ENCODE measurements at places on chromosomes 2 and 18.
A peak's percentile ranks its signal among the peaks of the same experiment; 100 is the strongest.

- no peak for DNase-seq
These were observed 10.1 kb downstream of the NCKAP1 start for GRCh38 chr2:183028108-183028507.

DNA sequence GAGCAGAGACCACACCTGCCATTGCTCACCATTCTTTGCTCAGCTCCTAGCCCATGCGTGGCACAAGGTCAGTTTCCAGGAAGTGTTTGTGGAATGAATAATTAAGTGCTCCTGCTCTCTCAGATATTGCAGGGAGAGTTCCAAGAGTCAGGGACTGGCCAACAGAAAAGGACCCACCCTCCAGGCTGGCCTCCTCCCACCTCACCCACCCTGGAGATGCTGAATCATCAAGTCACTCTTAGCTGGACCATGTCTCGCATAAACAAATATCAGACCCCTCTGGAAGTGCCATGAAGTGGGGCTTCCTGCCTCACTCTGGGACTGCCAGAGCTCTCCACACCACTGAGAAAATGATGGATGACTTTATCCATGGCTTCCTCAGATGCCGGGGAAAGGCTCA lies 256.0 kb downstream of the TNS1 start:
- DNase-seq: no peak

DNA sequence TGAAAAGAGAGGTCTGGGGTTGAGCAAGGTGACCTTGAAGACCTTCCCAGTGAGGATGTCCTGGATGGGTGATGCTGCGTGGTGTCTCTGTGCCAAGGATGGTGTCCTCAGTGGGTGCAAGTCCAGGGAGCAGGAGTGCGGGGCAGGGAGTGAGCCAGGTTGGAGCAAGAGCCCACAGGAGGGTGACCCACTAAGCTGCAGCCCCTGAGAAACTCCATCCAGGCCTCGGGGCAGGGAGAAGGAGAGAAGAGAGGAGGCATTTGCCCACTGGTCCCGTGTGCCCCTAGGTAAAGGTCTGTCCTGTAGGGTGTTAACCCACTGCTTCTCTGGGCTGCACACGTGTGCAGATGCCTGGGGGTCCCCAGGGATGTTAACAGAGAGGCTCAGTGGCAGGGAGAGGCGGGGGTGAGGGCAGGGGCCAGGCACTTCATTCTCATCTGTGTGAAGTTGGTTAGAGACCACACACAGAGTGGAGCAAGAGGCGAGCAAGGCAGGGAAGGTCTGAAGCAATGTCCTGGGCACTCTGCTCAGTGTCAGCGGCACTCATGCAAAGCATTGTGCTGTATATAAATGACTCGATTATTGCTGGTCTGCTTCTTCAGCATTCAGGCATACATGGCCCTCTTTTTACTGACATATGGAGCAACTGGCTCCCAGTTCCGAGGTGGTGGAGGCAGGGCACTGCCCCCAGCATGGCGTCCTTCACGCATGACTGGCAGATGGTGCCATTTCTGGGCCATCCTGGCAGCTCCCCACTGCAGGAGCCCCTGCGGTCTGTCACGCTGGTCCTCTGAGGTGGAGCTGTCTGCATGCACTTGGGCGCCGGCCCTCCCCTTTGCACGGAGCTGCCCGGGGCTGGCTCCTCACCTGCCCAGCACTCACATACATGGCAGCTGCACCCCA lies 117.2 kb upstream of the HS6ST1 start:
- DNase-seq: no peak

- no peak for DNase-seq
These were observed 25.4 kb downstream of the HPCAL1 start for GRCh38 chr2:10327896-10328669.

DNA sequence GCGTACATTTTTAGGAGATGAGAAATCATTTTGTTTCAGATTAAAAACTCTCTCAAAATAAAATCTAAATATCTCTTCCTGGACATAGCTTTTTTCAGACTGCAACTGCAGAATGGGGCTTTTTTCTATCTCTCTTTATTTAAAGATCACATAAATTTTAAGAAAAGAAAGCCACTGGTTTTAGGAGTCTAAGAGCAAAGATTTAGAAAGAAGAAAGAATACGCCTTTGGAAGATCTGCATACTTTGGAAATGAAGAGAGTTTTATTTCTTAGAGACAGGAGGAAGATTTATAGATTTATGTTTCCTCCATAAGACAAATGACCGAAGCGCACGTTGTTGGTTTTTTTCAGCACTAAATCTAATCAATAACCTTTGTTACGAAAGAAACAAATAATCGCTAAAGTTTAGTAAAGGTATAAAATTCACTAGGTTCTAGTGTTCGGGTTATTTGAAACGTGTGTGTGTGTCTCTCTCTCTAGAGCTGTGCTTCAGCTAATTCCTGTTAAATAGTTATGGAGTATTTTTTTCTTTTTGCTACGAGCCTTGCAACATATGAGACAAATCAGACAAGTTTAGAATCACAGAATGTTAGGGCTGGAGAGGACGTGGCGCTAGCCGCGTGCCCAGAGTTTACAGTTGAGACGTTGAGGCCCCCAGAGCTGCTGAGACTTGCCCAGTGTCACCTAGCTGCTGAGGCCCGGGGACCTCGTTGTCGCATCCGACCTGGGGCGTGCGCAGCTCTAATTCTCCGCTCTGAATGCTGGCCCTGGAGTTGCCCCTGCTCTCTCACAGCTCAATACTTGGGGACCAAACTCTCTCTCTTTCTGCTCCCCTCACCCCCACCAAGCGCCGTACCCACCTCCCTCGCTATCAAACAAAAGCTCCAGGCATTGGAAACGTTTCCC lies 69.9 kb downstream of the CTAGE1 start:
- DNase-seq: no peak

DNA sequence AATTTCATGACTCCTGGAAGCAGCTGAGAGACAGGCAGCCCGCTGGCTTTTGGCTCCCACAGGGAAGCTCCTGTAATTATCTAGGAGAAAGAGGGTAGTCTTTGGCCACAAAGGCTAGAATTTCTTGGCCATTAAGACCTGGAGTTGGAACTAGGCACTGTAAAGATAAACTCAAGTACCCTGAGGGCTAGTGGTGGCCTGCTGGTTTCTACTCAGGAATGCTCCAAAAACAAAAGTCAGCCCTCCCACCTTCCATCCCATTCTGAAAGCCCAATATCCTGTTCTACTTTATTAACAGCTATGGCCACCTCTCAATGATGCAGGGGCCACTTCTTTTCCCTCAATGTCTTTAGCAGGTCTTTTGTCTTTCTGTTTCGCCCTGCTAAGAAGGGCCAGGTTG lies 34.0 kb upstream of the CYP26B1 start:
- DNase-seq: no peak

DNA sequence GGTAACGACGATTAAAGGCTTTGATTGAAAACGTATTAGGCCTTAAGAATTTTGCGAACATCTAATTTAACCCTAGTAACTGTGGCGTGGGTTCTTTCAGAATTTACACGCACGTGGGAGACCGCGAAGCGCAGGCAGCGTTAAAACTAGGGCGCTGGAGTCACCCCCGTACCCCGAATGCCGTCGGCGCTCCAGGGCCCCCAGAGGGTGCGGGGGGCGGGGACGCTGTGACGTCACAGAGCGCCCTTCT lies 673 bp upstream of the SMCHD1 start:
- DNase-seq: peak; percentile 66

DNA sequence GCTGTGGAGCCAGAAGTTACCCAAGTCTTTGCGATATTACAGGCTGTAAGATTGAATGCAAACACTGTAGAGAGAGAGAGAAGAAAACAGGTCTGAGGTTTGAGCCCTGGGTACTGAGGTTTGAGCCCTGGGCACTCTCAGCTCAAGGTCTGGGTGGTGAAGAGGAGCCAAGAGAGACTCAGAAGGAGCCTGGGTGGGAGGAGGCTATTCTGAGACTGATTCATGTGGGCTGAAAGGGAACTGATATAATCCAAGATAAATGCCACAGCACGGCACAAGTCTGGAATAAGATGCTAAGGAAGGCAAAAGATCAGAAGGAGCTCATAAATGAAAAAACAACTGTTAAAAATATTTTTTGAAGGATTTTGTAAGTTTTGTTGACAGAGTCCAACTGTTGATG lies 407.6 kb upstream of the HS6ST1 start:
- DNase-seq: no peak

DNA sequence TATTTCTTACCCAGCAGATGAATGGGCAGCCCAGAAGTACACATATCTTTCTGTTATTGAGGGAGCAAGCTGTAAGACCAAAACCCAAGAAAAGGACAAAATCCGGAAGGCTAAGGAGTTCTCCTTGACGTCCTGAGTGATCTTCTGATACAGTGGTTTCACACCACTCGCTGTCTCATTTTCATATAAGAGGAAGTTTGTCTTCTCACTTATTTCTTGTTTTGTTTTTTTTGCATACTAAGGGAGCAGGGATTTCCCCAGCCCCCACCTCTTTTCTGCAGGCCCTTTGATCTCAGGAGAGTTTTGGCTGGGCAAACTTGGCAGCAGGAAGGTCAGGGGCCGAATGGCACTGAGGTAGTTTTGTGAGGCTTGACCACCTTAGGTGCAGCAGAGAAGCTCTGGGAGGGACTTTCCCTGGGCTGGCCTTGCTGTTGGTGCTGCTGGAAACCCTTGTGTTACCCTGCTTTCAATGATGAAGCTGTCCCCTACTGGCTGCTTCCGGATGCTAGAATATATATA lies 13.3 kb downstream of the CHRNA1 start:
- DNase-seq: peak; percentile 50

DNA sequence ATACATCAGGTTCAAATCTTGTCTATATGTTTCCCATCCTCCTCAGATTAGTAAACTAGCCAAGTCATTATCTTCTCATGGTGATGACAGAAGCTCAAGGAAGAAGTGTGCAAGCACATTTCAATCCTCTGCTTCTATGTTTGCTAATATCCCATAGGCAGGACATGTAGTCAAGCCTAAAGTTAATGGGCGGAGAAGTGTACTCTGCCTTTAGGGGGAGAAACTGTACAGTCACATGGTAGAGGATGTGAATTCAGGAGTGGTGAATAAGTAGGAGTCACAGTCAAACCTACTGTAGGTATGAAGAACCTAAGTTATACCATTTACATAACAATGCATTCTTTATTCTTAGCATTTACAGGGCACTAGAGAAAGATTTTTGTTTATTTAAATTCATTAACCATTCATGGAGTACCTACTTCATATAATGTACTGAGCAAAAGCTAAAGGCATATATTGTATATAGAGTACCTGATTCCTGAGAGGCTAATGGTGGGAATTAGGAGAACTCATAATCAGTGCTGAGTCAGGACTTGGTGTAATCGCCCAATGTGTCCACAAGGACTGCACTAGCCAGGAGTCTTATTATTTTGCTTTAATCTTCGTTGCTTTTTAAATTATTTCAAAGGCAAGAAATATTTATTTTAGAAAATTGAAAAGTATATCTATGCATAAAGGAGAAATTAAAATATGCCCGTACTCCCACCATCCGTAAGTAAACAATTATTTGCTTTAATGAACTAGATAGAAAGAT lies 394.3 kb upstream of the ETAA1 start:
- DNase-seq: no peak

GRCh38 chr2:24231461-24231881 lies 56.6 kb downstream of the FAM228A start:
- DNase-seq: no peak

- DNase-seq: no peak
These were observed 126.2 kb downstream of the PDE1A start for GRCh38 chr2:182300608-182301007.

DNA sequence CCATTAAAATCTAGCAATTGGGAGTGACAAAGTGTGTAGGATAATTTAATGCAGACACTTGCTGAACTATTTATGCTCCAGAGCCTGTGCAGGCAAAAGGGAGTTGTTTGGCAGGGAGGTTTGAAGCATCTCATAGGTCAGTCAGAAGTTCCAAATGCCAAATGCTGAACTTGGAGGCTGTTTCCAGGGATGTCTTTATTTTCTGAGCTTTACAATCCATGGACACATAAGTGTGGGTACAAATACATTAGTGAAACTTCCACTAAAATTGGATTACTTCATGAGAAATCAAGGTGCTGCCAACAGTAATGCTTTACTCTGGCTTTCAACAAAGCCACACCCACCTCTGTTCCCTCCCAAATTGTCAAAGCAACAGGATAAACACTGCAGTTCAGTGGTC lies 422.1 kb upstream of the SETBP1 start:
- no peak for DNase-seq

DNA sequence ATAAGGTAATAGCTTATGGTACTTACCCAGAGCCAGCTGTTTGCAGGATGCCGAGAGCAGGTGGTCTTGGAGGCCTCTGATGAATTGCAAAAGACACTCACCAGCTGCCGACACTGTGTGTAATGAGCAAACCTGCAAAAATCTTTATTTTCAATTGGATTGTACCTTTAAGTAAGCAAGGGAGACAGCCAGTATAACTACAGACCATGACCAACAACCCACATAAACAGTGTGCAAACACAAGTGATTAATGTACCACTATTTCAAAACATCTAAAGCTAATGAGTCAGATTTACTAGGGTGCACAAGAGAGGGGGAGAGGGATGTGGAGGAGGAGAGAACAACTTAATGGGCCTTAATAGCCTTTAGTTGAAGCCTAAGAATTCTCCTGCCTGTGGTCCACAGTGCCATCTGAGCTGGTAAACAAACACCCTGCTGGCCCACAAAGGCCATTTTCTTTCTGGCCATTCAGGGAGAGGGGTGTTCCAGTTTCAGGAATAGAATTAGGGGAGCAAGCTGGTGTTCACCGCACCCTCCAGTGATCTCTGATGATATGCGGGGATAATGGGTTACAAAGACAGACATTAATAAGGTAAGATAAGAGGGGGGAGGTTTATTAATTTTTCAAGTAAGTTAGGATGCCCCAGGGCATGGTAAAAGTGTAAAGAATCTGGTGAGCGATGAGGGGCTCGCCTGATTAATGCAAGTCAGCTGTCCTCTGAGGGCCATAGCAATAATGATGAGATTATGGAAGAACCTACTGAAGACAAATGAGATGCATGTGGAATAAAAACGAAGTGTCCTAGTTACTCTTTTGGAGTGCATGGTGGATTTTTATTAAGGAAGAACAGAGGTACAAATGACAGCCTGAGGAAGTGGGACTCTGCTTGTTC lies 196.4 kb downstream of the HRH4 start:
- no peak for DNase-seq

- peak; percentile 51 for DNase-seq
These were observed 13.5 kb upstream of the ZAP70 start for GRCh38 chr2:97699765-97700444.

GRCh38 chr18:58309610-58310239 lies 265.7 kb downstream of the NEDD4L start:
- no peak for DNase-seq

- no peak for DNase-seq
These were observed 118.6 kb upstream of the CDC42EP3 start for GRCh38 chr2:37790019-37790418.

- no peak for DNase-seq
These were observed 189.8 kb downstream of the SH3BP4 start for GRCh38 chr2:235141411-235142128.

- no peak for DNase-seq
These were observed 139.1 kb downstream of the VWC2L start for GRCh38 chr2:214549946-214550345.

DNA sequence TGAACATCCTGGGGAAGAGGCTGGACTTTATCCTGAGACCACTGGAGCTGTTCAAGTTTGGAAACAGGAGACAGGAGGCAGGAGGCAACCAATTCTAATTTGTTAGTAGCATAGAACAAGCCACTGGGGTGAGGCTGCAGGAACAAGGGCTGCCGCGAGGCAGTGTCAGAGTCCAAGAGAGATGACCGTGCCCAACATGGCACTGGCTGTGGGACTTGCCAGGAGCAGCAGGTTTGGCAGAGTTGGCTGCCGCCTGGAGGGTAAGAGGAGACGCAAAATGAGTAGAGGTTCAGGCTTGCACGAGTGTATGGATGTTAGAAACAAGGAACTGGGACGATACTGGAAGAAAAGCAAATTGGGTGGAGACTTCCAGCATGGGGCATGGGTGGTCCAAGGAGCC lies 168.5 kb downstream of the TPGS2 start:
- DNase-seq: no peak

- no peak for DNase-seq
These were observed 1017.6 kb upstream of the PIK3C3 start for GRCh38 chr18:40937386-40937785.
